Activated T-cell treated with anti-CD3 and anti-CD28 coated beads for 48 hours (primary cell): ENCODE measurements at places on chromosomes 2 and 18.

- no peak for DNase-seq
Observed at GRCh38 chr2:176088048-176088936, 4.2 kb upstream of the HOXD13 start.

GRCh38 chr2:69213201-69213600 lies 173.8 kb downstream of the GFPT1 start:
- DNase-seq, result no peak

DNA sequence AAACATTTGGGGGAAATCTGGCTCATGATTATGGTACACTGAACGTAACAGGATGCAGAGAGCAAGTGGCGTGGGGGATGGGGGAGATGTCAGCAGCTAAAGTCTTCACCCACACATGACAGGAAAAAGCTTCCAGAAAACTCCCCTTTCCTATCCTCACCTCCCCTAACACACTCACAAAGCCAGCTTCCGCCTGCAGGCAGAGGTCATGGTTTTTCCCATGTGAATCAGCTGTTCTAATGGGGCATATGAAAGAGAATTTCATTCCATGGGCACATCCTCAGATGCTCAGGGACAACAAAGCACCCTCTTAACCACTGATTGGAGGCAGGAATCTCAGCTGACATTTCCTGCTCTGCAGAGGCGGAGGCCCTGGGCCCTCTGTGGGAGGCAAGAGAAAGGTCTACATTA lies 129.1 kb downstream of the TSN start:
- DNase-seq, result no peak

DNA sequence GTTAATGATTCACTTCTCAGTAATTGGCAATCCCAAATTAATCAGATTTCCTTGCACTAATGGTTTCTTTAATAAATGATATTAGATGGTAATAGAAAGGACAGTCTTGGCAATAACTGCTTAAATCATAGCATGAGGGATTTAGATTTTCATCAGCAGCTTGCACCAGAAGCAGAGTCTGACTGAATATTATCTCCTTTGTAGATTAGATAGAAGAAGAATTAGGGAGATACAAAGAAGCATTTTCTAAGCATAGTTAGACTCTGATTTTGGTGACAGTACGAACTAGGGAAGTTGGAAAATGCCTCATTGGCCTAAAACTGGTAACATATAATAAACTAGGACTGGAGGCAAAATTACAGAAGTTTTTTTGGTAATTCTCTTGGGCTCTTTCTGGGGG lies 232.8 kb upstream of the EPAS1 start:
- DNase-seq, result no peak

DNA sequence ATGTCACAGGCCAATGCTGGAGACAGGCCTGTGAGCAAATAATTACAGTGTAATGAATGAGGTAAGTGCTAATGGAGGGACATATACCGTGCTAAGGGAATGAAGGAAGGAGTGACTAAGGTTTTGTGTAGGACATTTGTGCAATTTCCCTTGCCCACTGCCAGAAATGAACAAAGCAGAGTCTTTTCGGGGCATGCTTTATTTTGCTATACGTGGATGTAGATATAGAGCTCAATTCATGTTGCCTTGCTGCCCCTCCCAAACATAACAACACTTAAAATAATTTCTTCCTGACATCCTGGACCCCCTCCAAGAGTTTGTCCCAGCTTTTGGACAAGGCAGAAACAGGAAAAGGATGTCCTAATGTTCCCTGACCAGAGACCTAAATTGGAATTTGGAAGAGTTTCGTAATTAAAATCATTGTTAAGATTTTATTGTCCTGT lies 23.7 kb upstream of the CD28 start:
- no peak for DNase-seq

DNA sequence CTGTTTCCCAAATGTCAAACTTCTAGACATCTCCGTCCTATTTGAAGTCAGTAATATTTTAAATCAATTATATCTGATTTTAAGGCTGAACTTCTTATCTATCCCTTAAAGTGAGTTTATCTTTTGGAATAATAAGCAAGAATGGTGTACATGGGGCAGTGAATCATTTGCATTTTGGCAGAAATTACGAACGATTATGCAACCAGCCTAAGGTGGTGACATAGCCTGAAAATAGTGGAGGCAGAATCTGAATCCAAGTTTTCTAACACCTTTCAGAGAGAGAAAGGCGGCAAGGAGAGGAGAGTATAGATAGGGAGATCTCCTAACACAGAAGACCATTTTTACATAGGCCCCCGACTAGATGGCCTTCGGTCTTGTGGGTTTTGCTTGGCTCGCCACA lies 10.7 kb downstream of the ZBTB14 start:
- DNase-seq, result no peak

DNA sequence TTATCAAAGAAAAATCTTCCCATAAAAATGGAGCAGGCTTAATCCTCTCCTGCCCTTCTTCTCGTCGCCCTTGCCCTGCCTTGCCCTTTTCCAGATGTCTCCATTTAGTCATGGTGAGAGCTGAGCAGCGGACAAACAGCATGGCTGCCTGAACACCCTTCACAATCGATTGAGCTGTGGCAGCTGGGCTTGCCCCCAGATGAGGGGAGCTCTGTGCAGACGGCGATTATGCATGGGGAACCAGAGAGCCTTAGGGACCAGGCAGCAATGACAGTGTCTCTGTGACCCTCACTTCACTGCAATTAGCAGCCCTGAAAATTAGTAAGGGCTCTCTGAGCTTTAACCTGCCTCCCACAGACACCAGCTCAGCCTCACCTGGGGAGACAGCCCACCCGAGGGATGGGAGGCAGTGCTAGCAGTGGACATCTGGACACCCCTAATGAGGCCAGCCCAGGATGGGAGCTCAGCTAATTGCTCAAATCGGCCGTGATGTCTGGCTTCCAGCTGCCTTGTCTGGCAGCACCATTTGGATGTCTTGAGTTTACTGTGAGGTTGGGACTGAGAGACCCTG lies 365.7 kb downstream of the TNS1 start:
- DNase-seq, result no peak

GRCh38 chr2:37337620-37338280 lies 6.7 kb upstream of the QPCT start:
- DNase-seq, result no peak

- DNase-seq, result peak; percentile 45
Observed at GRCh38 chr2:134411828-134412638, 158.2 kb downstream of the MGAT5 start.
